ENCODE measurements at places on chromosomes 3 and 15. TPM values are rescaled to one million over a fixed set of nuclear protein-coding genes. Genes with fewer than 3 reads are reported as not detected.

Gene NUP210
- total RNA-seq: 2.5 TPM

Gene DZIP1L
- 13.1 TPM for total RNA-seq

GRCh38 chr3:25855266-25855784, 65.4 kb downstream of the OXSM start:
- no peaks in the 10 kb centered on the region for H3K27me3 ChIP-seq
- H3K4me3 ChIP-seq: no peak overlapping the region
- no peak for DNase-seq
- no peaks in the 10 kb centered on the region for H3K4me1 ChIP-seq

DNA sequence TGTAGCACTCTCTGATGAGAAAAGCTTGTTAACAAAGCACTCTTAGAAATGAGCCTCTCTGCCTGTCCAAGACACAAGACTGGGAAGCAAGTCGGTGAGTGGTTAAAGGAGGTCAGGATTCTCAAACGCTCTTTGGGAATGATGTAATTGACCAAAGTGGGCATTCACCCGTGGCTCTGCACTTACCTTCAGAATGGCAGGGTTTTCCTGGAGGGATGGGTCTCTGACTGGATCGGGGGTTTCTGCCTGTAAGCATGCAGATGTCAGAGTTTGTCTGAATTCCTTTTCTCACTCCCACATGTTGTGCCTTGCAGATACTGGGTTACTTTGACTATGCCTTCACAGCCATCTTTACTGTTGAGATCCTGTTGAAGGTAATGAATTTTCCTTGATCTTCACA, 106.3 kb downstream of the CHDH start:
- DNase-seq: no peak
- no peaks in the 10 kb centered on the region for H3K4me1 ChIP-seq
- no peaks in the 10 kb centered on the region for H3K27me3 ChIP-seq
- no peak overlapping the region for H3K4me3 ChIP-seq
- H3K36me3 ChIP-seq: no peaks in the 10 kb centered on the region

DNA sequence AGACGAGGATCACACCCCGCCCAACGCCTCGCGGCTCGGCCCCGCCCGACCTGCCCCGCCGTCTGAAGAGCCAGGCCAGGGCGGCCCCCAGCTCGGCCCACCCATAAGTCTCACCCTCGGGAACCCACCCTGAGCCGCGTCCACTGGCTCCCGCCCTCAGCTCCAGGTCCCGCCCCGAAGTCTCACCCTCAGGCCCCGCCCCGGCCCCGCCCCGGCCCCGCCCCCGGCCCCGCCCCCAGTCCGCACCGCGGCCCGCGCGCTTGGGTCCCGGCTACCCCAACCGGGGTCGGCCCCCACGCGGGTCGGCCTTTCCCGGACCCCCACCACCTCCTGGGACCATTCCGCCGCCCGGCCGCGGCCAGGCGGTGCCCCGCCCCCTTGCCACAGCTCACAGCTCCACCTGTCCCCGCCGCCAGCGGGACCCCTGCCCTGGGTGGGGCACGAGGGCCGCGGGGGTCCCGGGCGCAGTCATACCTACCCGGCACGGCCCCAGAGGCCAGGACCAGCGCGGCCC, 489 bp downstream of the CSPG5 start:
- DNase-seq: no peak
- peak overlapping the region; percentile 34 for H3K27ac ChIP-seq
- H3K4me1 ChIP-seq: peaks cover 20% of the 10 kb centered on the region
- peak overlapping the region; percentile 72 for H3K4me3 ChIP-seq
- no peaks in the 10 kb centered on the region for H3K36me3 ChIP-seq

DNA sequence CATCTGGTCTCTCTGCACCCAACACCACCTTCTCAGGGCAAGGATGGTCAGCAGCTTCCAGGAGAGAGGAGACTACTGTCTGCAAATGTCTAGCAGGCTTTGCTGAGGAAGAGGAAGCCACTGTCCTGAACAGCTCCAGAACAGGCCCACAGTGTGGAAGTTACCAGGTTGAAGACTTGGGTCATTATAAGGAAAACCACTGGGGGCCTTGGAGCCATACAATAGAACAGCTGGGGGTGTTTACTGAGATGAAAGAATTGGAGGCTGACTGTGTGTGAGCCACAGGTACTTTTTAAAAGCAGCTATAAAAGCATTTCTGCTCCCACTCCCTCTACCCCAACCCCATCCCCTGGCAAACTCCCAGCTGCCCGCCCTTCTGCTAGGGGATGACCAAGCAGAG, 24.2 kb downstream of the SRGAP3 start:
- DNase-seq: no peak
- H3K36me3 ChIP-seq: no peaks in the 10 kb centered on the region
- no peaks in the 10 kb centered on the region for H3K27me3 ChIP-seq
- no peak overlapping the region for H3K27ac ChIP-seq
- no peak overlapping the region for H3K4me3 ChIP-seq

GRCh38 chr3:111861391-111861790, 2.3 kb downstream of the PHLDB2 start:
- no peak for DNase-seq
- peaks cover 62% of the 10 kb centered on the region for H3K4me1 ChIP-seq
- H3K4me3 ChIP-seq: peak overlapping the region; percentile 96

- H3K4me3 ChIP-seq: no peak overlapping the region
- no peaks in the 10 kb centered on the region for H3K4me1 ChIP-seq
- no peaks in the 10 kb centered on the region for H3K36me3 ChIP-seq
- H3K27ac ChIP-seq: no peak overlapping the region
- H3K27me3 ChIP-seq: peaks cover 6% of the 10 kb centered on the region
- DNase-seq: no peak
Measured at GRCh38 chr3:14386254-14386653, 16.2 kb upstream of the SLC6A6 start.

- no peak overlapping the region for H3K27ac ChIP-seq
- no peak overlapping the region for H3K4me3 ChIP-seq
- peaks cover 12% of the 10 kb centered on the region for H3K27me3 ChIP-seq
- DNase-seq: peak; percentile 87
- no peaks in the 10 kb centered on the region for H3K36me3 ChIP-seq
- no peaks in the 10 kb centered on the region for H3K4me1 ChIP-seq
Measured at GRCh38 chr15:42133886-42134502, 22.4 kb downstream of the PLA2G4F start.

DNA sequence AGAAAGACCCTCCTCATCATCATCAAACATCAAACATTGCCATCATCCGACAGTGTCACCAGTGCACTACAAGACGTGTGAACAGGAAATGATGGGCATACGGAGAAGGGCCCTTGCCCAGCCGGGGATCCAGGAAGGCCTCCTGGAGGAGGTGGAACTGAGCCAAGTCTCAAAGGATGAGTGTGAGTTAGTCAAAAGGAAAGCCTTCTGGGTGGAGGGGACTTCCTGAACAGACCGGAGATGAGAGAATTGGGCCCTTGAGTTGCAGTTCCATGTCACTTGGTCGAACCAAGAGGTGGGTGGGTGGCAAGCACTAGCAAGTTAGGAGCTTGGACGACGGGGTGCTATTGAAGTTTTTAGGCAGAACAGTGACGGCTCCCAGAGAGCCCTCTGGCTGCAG, 8.5 kb downstream of the SEMA4B start:
- no peak for DNase-seq
- peaks cover 42% of the 10 kb centered on the region for H3K36me3 ChIP-seq
- H3K27me3 ChIP-seq: no peaks in the 10 kb centered on the region
- H3K4me3 ChIP-seq: no peak overlapping the region
- H3K4me1 ChIP-seq: peaks cover 74% of the 10 kb centered on the region

GRCh38 chr3:196941729-196942225, 551 bp downstream of the NCBP2 start:
- peaks cover 40% of the 10 kb centered on the region for H3K4me1 ChIP-seq
- H3K36me3 ChIP-seq: peaks cover 21% of the 10 kb centered on the region
- no peak for DNase-seq
- peak overlapping the region; percentile 87 for H3K4me3 ChIP-seq

DNA sequence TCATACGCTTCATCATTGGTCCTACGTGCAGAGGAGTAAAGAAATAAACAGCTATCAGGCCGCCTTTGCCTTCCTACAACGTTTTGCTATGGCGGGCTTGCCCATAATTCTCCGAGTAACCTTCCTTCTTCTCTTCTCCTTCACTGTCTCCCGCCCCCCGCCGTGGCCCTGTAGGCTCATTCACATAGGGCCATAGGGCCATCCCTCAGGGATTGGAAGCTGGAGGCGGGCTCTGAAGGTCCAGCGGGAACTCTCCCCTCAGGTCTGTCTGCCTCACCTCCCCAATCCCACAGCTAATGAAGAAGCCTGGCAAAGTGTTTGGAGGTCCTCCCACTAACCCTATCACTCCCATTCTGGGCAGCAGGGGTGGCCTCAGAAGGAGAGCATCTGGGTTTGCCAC, 43.6 kb downstream of the SEMA5B start:
- H3K4me1 ChIP-seq: peaks cover 23% of the 10 kb centered on the region
- no peaks in the 10 kb centered on the region for H3K27me3 ChIP-seq
- no peaks in the 10 kb centered on the region for H3K36me3 ChIP-seq
- no peak overlapping the region for H3K27ac ChIP-seq
- no peak overlapping the region for H3K4me3 ChIP-seq

DNA sequence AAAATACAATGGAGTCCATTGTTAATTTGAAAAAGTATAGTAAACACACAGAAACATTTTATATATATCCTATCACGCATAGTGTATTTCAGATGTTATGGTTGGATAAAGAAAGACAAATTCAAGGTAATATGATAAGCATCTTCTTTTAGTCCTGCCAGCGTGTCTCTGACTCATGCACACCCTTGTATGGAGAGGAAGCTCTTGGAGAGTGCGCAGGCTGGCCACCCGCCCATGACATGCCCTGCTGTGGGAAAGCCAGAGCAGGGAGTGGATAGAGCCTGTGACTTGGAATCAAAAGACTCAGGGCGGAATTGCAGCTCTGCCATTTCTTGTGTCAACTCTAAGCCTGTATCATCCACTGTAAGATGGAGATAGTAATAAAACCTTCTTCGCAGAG, 23.0 kb upstream of the COPG1 start:
- H3K4me1 ChIP-seq: peaks cover 45% of the 10 kb centered on the region
- H3K27ac ChIP-seq: peak overlapping the region; percentile 70

GRCh38 chr3:178480795-178481194, 55.4 kb upstream of the KCNMB2 start:
- no peak for DNase-seq
- no peak overlapping the region for H3K27ac ChIP-seq
- H3K36me3 ChIP-seq: no peaks in the 10 kb centered on the region
- no peak overlapping the region for H3K4me3 ChIP-seq
- H3K27me3 ChIP-seq: no peaks in the 10 kb centered on the region

GRCh38 chr3:11455956-11456355, 183.8 kb downstream of the ATG7 start:
- H3K4me3 ChIP-seq: no peak overlapping the region
- no peaks in the 10 kb centered on the region for H3K36me3 ChIP-seq
- DNase-seq: no peak
- no peak overlapping the region for H3K27ac ChIP-seq

- no peaks in the 10 kb centered on the region for H3K36me3 ChIP-seq
- no peaks in the 10 kb centered on the region for H3K4me1 ChIP-seq
- no peak overlapping the region for H3K4me3 ChIP-seq
Measured at GRCh38 chr3:6392123-6392522, 468.8 kb upstream of the GRM7 start.

DNA sequence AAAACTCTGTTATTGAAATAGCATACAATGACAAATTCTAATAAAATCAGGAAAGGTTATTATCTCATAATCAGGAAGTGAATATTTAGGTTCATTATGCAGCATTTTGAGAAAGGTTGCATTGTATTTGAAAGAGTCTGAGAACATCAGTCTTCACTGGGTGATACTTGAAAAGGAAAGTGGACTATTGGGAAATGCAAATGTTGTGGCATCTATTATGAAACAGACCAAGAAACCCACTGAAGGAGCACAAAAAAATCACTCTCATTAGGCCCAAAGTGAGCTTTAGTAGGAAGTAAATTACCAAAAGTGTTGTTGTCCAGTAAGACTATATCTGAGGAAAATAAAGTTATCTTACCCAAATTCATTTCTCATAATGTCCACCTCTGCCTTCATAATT, 90.8 kb downstream of the ZPLD1 start:
- H3K4me3 ChIP-seq: no peak overlapping the region
- no peaks in the 10 kb centered on the region for H3K4me1 ChIP-seq
- no peak overlapping the region for H3K27ac ChIP-seq
- no peaks in the 10 kb centered on the region for H3K36me3 ChIP-seq

GRCh38 chr3:50184242-50184978, 7.0 kb upstream of the GNAT1 start:
- peaks cover 3% of the 10 kb centered on the region for H3K4me1 ChIP-seq
- no peak for DNase-seq
- H3K27me3 ChIP-seq: no peaks in the 10 kb centered on the region
- no peak overlapping the region for H3K27ac ChIP-seq

- no peaks in the 10 kb centered on the region for H3K4me1 ChIP-seq
- H3K4me3 ChIP-seq: no peak overlapping the region
- H3K27ac ChIP-seq: no peak overlapping the region
- H3K27me3 ChIP-seq: no peaks in the 10 kb centered on the region
- H3K36me3 ChIP-seq: peaks cover 40% of the 10 kb centered on the region
Measured at GRCh38 chr15:41849861-41850260, 11.2 kb downstream of the PLA2G4B start.

All from esophagus muscularis mucosa (tissue), 4 donors.